ENCODE measurements at places on chromosomes 16 and 17.

- no peak for DNase-seq
Observed at GRCh38 chr16:51430716-51431369, 279.8 kb upstream of the SALL1 start.

- no peak for DNase-seq
Observed at GRCh38 chr16:50275098-50275415, 8.7 kb downstream of the ADCY7 start.

DNA sequence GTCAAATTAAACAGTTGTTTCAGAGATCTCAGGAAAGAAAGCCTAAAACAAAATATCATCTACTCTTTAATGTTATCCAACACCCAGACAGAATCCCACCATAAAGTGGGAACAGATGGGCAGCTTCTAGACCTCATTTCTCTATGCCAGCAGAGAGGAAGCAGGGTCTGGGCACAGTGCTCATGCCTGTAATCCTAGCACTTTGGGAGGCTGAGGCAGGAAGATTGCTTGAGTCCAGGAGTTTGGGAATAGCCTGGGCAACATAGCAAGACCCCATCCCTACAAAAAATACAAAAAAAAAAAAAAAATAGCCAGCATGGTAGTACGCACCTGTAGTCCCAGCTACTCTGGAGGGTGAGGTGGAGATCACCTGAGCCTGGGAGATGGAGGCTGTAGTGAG, 13.5 kb upstream of the ZNF652 start:
- no peak for DNase-seq

GRCh38 chr16:51382211-51382610, 231.1 kb upstream of the SALL1 start:
- DNase-seq: no peak

DNA sequence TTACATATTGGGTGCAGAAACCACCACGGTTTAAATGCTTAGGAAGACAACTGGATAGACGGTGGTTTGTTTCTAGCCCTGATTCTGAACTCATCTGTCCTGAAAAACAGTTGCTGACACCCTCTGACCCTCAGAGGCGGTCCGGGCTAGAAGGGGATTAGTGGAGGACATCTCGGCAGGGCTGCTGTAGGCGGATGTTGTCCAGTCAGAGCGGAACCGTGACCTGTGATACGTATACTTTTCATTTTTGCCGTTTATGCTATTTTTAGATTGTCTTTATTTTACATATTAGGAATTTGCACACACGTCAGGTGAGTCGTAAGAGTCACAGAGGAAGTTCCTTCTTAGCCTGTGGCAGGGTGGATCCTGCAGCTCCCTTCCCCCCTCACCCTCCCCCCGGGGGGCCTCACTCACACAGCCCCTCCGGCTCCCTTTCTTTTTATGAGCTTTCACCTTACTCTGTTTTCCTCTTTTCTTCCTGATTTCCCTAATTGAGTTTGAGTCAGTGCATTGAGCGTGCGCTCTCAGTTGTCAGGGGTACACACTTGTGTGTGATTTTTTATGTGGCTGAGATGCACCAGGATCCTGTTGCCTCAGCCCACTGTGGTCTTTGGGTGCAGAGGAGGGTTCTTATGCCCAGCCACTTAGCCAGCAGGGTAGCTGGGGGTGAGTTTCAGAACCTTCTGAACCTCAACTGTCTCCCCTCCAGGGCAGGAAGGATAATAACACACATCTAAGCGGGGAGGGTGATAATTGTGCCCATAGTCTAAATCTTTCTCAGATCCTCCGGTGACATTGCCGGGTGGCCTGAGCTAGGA, 211.1 kb upstream of the CHMP6 start:
- DNase-seq: no peak

- no peak for DNase-seq
Observed at GRCh38 chr17:65558683-65559460, 2.6 kb downstream of the AXIN2 start.

DNA sequence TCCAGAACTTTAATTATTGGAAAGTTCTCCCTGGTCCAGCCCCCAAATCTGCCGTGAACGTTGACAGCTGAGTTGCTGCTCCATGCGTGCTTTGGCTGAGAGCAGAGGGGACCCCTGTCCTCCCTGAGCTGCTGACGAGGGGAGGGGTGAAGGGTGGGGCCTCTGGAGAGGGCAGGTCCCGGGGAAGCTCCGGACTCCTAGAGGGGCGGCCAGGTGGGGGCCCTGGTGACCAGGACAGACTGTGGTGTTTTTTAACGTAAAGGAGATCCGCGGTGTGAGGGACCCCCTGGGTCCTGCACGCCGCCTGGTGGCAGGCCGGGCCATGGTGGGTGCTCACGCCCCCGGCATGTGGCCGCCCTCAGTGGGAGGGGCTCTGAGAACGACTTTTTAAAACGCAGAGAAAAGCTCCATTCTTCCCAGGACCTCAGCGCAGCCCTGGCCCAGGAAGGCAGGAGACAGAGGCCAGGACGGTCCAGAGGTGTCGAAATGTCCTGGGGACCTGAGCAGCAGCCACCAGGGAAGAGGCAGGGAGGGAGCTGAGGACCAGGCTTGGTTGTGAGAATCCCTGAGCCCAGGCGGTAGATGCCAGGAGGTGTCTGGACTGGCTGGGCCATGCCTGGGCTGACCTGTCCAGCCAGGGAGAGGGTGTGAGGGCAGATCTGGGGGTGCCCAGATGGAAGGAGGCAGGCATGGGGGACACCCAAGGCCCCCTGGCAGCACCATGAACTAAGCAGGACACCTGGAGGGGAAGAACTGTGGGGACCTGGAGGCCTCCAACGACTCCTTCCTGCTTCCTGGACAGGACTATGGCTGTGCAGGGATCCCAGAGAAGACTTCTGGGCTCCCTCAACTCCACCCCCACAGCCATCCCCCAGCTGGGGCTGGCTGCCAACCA, at the start of gene MC1R:
MC1R (plus strand) TSS at position 410 of the 895 bp plus-strand sequence; CDS start at position 807, 397 bp downstream.
- DNase-seq: no peak

- DNase-seq: no peak
Observed at GRCh38 chr17:63435681-63436522, 10.2 kb downstream of the CYB561 start.

DNA sequence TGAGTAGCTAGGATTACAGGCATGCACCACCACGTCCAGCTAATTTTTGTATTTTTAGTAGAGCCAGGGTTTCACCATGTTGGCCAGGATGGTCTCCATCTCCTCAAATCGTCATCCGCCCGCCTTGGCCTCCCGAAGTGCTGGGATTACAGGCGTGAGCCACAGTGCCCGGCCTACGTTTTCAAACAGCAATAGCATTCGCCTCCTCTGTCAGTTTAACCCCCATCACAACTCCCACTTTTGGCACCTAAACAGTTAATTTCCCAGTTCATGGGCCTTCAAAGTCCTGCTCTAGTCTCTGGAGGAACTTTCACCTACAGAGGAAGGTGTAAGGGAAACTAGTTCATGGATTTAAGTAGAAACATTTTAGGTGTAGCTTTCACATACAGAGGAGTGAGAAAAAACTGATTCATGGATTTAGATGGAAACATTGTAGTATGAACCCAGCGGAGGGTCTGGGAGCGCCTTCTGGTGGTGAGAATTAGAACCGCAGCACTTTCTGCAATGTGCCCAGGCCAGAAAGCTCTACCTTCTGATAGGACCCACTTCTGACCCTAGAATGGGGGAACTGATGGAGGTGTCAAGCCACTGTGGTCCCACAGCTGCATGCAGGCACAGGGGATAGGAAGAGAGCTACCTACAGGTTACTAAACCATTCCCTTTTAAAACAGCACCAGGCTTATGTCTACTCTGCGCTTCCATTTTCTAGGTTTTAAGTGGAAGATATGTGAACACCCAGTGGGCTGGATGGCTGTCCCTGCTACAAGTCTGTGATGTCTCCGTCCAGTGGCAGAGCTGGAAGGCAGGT, 12.0 kb upstream of the MEOX1 start:
- DNase-seq: no peak

- peak; percentile 98 for DNase-seq
Observed at GRCh38 chr16:29943846-29944799, 17.8 kb upstream of the TMEM219 start.

DNA sequence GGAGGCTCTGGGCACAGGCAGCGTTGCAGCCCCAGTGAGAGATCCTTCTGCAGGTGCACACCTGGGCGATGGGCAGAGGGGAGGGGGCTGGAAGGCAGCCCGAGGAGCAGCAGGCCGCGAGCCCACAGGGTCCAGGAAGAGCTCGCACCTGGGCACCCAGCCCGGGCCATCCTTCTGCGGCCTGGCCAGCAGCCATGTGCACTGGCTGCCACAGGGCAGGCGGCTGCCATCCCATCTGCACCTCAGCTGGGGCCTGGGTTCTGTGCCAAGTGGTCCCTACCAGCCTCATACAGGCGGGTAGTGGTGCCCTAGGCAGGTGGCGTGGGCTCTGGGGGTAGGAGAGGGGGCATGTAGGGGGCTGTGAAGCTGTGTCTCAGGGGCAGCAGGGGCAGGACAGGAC, 197.2 kb downstream of the RBFOX3 start:
- no peak for DNase-seq

- DNase-seq: no peak
Observed at GRCh38 chr16:20870122-20870820, 29.9 kb downstream of the DCUN1D3 start.

DNA sequence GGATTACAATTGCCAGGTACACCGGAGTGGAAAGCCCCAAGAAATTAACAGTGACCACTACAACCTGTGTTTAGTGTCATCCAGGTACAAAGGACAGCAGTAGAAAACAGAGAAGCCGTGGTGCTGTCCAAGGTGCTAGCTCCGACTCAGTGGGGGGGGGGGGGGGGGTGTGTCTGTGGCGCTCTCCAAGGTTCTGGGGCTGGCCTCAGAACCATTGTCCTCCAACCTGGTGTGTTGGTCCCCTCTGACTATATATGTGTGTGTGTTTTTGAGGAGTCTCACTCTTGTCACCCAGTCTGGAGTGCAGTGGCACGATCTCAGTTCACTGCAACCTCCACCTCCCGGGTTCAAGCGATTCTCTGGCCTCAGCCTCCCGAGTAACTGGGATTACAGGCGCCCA, 5.8 kb upstream of the ZNF23 start:
- no peak for DNase-seq

DNA sequence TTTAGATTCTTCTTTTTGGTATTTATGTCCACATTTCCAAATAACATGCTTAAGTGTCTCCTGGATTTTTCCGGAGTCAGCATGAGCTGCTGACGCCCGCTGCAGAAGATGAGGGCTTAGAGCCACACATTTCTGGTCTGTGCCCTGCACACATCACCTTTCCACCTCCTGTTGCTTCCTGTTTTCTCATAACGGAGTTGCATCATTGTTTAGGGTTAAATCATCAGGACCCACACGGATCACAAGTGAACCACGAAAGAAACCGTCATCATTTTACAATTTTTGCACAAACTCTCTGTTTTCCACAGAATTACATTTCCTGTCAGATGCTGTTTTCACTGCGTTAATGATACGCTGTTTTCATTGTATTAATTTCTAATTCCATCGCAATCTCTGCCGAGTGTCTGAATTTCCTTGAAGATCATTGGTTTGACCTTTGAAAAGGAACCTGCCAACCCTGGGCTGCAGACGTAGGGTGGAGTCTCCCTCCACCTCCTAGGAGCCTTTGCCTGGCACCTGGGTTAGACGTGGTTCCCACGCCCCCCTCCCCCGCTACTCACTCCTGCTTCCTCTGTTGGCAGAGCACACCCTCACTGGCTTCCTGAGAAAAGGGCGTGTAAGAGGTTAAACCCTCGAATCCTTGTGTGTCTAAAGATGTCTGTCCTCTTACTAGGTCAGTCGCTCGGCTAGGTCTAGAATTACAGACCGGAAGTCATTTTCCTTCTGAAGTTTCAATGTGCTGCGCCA, 68.2 kb downstream of the RNF213 start:
- DNase-seq: no peak

DNA sequence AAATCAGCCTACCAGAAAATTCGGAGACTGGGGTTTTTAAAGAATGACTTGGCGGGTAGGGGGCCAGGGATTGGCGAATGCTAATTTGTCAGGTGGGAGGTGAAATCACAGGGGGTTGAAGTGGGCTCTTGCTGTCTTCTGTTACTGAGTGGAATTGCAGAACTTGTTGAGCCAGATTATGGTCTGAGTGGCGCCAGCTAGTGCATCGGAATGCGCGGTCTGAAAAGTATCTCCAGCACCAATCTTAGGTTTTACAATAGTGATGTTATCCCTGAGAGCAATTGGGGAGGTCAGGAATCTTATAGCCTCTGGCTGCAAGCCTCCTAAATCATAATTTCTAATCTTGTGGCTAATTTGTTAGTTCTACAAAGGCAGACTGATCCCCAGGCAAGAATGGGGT, 762 bp upstream of the RBL2 start:
- DNase-seq: no peak

DNA sequence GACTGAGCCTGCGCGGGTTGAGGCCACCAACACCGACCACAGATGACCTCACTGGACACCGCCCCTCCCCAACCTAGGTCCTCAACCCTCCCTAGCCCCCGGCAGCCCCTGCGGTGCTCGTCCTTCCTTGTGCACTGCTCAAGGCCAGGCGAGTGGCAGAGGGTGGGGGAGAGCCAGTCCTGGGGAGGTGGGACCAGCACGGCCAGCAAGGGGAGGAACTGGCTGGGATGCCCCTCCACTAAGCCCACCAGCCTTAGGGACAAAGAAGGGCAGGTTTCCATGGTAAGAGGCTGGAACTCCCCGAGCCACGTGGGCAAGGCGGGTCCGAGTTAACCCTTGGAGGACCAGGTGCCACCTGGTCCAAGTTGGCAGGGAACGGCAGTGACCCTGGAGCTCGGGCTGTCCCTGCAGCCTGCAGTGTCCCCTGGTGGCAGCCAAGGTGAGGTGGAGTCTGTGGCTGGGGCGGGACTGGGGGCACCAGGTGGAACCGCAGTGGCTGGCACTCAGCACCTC, 9.2 kb downstream of the FSCN2 start:
- no peak for DNase-seq

- DNase-seq: no peak
Observed at GRCh38 chr17:41687828-41688640, 651 bp upstream of the EIF1 start.

DNA sequence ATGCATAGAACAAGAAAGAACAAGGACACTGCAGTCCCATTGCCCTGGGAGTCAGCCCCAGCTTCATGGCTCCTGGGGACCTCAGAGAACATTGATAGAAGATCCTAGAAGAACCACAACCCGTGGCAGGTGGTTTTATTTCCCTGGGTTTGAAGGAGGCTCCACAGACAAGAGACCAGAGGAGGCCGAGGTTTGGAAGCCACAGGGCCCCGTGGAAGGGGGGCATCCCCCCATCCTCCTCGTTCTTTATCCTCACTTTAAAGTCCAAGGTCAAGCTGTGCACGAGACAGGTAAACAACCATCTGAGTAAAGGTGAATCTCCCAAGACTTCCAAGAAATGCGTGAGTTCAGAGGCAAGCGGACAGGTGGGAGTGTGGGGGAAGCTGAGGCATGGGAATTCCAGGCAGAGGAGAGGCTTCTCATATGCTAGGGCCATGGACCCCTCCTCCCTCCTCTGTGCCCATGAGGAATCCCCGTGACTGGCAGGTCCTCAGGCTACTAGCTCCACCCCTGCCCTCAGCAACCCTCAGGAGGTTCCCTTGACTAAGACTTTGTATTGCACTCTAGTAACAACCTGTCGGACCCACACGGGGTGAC, 849 bp upstream of the SULT1A1 start:
- DNase-seq: no peak

- DNase-seq: no peak
Observed at GRCh38 chr16:48354877-48355855, 30.0 kb downstream of the SIAH1 start.

All from HFF-Myc (cell line).